EH (cell line): ENCODE measurements at places on chromosomes 12 and 14.

GRCh38 chr12:58277231-58277630 lies 335.9 kb downstream of the ATP23 start:
- DNase-seq, result no peak

DNA sequence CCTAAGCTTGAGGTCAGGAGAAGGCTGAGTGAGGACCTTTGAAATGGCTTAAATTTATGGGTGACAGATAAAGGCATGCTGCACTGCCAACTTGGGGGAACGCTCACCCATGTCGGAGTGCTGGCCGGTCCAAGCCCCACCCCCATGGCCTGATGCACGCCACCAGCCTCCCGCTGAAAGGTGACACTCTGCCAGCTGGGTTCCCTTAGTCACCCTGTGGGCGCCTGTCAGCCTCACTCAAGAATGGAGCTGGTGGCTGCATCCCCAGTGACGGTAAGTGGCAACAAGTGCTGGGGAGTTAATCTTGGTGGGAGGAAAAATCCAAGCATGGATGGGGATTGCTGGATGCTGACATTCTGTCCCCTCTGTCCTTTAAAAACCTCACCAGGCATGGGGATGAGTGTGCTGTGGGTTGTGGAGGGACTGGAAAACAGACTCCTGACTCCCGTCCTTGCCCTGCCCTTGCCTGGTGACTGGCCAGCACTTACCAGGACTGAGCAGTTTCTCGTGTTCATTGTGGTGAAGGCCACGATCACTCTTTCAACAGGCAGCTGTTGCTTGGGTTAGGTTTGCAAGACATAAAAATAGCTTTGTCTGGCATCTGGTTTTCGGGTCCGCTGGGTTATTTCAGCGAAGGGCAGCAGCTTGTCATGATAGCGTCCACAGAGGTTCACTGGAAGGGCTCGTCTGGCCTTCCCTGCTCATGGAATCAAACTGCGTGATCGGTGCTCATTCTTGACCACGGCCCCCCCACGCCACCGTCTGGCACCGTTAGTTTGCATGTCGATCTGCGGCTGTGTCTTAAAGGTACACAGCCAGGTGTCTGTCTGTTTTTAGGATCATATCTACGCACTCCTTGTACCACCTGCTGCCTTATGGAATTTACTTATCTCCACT lies 15.0 kb downstream of the ACACB start:
- DNase-seq, result peak; percentile 14

DNA sequence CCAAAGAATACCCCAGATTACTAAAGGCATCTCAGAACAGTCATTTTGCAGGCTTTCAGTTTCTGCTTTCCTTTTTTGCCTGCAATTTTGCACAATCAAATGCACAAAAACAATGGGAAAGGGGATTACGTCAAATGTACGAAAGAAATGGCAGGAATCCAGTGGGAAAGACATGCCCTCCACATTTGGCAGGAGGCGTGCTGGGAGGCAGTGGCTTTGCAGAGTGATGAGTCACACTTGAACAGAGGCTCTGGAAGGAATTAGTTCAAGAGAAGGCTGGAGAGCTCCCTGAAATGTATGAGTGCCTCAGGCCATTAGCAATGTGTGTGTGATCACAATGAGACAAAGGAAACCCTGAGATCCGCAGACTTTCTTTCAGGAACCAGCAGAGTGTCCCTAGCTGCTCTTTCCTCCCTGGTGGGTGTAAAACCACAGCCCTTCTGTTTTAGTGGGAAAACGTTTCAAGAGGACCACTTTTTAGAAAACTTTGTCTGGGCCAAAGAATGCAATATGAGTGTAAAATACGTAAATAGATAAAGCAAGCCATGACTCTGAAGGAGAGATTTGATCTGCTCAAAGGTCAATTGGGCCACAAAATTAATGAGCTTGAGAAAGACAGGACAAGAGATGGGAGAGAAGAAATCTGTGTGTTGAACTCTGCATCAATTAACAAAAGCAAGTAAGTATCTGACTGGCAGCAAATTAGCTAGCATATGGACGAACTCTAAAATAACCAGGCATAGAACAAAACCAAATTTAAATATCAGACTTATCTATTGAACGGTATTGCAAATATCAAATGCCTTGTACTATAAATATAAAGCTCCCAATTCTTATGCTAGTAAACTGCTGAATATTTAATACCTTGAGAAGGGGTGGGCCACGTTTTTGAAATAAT lies 155.4 kb upstream of the PDE3A start:
- peak; percentile 100 for DNase-seq

- no peak for DNase-seq
Observed at GRCh38 chr14:61454545-61454944, 133.2 kb downstream of the PRKCH start.

GRCh38 chr14:54487771-54488170 lies 1.0 kb downstream of the GMFB start:
- peak; percentile 76 for DNase-seq

GRCh38 chr12:38772437-38772836 lies 133.0 kb downstream of the CPNE8 start:
- no peak for DNase-seq

DNA sequence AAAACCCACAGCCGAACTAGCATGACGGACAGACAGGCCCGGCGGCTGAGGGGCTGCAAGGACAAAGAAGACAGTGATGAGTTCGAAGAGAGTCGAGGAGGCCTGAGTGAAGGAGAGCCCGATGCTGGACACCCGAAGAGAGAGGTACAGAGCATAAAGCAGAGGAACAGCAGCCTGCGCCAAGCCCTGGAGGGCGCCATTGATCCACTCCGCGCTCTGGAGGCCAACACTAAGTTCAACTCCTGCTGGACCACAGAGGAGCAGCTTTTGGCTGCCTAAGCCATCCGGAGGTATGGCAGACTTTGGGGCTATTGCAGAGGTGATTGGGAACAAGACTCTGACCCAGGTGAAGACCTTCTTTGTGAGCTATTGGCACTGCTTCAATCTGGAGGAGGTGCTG lies 7.8 kb upstream of the PLXNC1 start:
- DNase-seq, result peak; percentile 50

GRCh38 chr14:70857496-70857890 lies 48.2 kb upstream of the MAP3K9 start:
- peak; percentile 39 for DNase-seq

DNA sequence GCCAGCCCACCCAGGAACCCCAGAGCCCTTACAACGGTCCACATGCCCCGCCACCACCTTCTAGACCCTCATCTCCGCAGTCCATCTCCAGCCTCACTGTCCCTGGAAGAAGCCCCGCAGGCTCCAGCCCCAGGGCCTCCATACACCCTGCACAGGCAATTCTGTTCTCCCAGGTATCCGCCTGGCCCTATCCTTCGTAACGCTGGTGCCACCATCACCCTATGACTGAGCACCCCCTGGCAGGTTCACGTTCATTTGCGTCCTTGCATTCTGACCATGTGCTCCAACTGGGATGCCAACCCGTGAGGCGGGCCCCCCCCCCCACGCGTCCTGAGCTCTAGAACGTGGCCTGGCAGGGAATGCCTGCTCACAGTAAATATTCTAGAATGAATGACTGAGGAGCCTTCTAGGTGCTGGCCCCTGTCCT lies 675 bp upstream of the SCARB1 start:
- DNase-seq, result no peak

GRCh38 chr14:71856199-71856919 lies 75.9 kb upstream of the RGS6 start:
- DNase-seq, result no peak

DNA sequence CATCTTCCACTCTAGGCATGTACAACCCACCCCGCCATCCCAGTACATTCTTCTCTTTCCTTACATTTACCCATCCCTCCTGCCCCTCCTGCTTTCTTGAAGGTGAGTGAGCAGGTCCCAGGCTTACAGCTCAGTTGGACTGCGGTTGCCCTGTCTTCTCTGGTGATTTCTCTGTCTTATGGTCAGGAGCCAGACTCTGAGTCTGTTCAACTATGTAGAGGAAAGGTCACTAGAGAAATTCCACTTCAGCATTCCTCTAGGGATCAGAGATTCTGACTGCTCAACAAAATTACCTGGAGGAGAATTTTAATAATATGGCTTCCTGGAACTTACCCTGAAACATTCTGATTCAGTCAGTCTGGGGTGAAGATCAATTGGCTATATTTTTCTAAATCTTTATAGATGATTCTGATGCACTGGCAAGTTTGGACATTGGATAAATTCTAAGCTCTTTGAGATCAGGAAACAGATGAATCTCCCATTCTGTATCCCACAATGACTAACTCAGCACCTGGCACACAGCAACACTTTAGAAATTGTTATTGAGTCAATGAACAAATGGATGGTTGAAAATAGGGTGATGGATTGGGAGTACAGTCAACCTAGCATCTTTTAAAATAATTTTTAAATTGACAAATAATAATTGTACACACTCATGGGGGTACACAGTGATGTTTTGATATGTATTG lies 128.6 kb upstream of the HIF1A start:
- peak; percentile 79 for DNase-seq

- DNase-seq, result no peak
Observed at GRCh38 chr12:54220567-54220966, 31.8 kb upstream of the SMUG1 start.

DNA sequence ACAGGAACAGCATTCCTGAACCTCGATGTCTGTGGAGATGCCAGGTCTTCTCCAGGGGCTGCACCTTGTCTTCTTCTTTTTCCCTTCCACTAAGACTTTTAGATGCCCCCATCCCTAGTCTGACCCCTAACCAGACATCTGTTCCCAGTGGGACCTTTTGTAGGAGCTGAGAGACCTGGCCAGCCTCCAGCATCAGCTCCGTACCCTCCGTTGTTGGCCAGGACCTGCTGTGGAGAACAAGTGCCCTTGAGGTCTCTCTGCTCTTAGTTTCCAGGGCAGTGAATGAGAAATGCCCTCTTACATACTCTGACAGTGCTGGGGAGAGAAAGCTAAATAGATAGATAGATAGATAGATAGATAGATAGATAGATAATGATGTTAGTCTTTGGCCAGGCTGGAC lies 16.8 kb upstream of the SDR39U1 start:
- no peak for DNase-seq

DNA sequence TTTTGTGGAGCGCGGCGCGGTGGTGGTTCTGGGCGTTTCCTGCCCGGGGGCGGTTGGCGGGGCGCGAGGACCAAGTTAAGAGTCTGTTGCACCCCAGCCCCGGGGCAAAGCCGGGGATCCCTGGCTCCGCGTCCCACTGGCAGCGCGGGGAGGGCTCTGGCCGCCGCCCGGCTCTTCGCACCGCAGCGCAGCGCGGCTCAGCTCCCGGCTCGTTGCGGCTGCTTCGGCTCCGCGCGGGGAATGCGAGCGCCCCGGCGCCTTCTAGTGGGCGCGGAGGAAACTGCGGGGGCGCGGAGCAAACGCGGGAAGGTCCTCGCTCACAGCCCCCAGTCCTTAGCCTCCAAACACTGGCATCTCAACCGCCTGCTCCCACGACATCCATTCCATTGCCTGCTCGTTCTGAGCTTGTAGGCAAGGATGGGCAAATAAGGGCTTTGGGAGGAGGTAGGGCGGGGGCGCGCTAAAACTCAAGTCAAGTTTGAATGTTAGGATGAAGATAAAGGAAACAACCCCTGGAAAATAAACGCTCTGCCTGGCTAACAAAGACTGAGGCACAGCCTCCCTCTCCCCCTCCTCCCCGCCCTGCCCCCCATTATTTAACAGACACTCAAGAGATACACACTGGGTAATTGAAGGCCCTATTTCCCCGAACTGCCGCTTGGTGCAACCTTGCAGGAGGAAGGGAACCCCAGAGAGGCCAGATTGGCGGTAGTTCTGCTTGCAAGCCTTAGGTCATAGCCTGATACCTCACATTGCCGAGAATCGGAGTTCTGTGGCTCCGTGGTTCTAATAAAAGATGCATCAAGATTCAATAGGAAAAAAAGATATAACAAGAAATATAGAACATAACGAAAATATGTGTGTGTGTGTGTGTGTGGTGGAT lies at the start of gene B4GALNT1:
Gene B4GALNT1 (minus strand): TSS at position 244 of the 883 bp plus-strand sequence. CDS start 1,069 bp downstream, outside the sequence.
- DNase-seq, result peak; percentile 68

DNA sequence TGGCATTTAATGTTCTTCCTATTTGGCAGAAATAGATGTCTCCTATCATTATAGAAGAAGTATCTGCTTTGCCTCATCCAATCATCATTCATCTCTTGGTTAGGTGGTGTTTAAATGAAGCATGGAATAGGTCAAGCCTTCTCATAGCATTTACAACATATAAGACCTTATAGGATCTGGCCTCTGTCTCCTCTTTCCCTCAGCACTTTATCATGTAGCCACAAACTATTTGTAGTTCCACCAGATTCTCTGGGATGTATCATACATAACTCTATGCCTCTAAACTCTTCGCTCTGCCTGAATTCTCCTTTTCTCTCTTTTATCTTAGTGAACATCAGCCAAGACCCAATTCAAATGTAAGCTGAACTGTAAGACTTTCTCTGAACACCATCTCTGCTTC lies 20.7 kb downstream of the NAA25 start:
- DNase-seq, result no peak

GRCh38 chr12:14167005-14167628 lies 185.7 kb upstream of the GRIN2B start:
- peak; percentile 51 for DNase-seq

- peak; percentile 62 for DNase-seq
Observed at GRCh38 chr12:72790273-72790672, 518.1 kb downstream of the TRHDE start.

GRCh38 chr14:95321693-95322455 lies 2.2 kb upstream of the CLMN start:
- no peak for DNase-seq

DNA sequence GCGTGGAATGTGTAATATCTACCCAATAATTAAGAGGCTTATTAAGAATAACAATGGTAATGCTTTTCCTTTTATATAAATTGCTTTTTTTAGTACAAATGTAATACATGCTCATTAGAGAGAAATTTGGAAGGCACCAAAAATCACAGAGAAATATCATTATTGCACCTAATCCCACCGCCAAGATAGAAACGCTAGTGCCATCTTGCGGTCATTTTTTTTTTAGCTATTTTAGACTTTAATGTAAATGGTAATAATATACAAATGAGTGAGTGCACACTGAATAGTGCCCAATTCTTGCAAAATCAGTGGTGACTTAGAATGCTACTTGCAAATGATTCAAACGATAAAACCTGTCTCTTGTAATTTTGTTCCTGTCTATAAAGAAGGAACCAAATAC lies 576.8 kb upstream of the TMEM132C start:
- DNase-seq, result peak; percentile 23

- DNase-seq, result peak; percentile 11
Observed at GRCh38 chr14:95424529-95424928, 91.9 kb downstream of the SYNE3 start.

DNA sequence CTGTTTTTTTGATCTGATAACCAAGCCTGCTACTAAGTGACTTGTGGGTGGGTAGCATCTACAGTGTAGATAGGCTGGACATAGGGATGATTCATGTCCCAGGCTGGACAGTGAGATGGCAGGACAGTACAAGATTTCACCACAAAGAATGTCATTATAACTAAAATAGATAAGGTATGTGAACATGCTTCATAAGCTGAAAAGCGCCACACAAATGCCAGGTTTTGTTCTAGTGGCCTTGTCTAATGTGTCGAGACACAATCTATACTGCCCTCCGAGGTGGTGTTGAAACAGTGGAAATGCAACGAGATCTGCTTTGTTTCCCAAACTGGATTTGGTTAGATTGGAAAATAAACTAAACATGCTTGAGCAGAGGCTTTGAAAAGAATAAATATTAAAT lies 4.4 kb downstream of the LGALS3 start:
- peak; percentile 83 for DNase-seq

GRCh38 chr12:32545413-32545980 lies 133.6 kb upstream of the DNM1L start:
- peak; percentile 18 for DNase-seq

- peak; percentile 4 for DNase-seq
Observed at GRCh38 chr14:41604721-41605531, 1.8 kb upstream of the LRFN5 start.
